ENCODE measurements at places on chromosomes 1 and 21.

DNA sequence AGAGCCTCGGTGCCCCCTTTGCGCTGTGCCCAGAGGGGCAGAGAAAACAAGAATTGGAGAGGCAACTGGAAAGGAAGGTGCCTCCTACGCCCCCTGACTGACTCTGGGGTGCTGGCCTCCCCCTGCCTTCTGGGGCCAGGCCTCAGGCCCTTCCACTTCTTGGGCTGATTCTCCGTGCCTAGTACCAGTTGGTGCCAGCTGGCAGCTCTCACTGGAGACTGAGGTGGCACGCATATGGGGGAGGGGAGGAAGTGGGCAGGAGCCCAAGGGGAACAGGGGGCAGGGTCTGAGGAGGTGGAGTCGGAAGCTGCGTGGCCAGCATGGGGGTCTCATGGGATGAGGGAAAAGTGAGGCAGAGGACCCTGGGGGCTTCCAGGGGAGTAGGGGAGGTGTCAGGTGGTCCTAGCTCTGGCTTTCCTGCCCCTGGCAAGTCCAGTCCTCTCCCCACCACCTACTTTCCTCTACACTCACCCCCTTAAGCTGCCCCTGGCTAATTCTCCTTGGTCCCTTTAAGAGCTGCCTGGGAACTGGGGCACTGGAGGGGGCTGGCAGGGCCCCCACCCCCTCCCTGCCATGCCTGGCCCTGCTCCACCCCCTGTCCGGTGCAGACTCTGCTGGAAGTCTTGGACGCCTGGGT is 6.5 kb upstream of the SEMA4A start:
- no peak for DNase-seq

DNA sequence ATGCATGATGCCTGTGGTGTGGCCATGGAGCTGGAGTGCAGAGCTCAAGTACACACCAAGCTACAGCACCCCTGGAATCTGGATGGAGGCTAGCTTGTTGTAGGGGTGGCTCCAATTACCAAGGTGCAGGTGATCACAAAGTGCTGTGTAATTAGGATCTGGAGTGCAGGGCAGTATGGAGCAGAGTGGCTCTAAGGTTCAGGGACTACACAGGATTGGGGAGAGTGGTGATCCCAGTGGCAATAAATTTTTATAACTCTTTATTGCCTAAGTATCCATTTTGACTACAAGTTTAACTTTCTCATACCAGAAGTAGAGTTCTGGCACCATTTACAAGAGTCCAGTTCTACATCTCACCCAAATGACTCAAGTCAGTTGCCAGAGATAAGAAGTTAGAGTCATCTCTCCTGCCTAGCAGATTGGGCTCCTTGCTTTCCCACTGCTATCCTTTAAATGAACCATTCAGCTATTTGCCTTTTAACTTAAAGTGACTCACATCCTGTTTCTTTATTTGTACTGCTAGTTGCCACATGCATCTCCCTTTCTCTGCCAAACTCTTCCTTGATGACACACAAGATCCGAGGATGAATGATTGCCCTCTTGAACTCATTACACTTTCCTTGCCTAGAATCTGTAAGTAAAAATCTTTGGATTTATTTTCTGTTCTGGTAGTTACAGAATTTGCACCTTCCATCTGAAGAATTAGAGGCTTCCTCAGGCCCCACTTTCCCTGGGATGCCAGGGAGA is 427.2 kb downstream of the KCNT2 start:
- no peak for DNase-seq

GRCh38 chr1:28437924-28438699 is 67.7 kb upstream of the RCC1 start:
- no peak for DNase-seq

- DNase-seq = no peak
Observed at GRCh38 chr21:25036775-25037174, 570.5 kb downstream of the MRPL39 start.

DNA sequence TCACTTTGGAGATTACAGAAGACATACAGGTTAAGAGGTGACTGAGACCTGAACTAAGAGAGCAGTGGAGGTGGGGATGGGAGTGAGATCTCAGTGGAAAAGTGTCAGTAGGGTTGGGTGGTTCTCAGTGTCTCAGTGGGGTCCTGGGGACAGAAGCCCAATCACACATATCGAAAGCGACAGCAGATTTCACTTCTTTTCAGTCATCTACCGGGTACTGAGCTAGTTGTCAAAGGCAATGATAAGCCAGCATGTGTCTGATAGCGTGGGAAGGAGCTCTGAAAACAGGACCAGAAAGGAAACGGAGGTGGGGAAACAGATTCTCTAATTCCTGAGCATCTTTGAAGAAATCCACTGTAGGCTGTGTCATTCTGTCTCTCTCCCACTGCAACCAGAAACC is 59.5 kb downstream of the RHOU start:
- no peak for DNase-seq

GRCh38 chr1:98904684-98905083 is 100.0 kb downstream of the PLPPR5 start:
- no peak for DNase-seq
